ENCODE measurements at places on chromosomes 2 and 18.

DNA sequence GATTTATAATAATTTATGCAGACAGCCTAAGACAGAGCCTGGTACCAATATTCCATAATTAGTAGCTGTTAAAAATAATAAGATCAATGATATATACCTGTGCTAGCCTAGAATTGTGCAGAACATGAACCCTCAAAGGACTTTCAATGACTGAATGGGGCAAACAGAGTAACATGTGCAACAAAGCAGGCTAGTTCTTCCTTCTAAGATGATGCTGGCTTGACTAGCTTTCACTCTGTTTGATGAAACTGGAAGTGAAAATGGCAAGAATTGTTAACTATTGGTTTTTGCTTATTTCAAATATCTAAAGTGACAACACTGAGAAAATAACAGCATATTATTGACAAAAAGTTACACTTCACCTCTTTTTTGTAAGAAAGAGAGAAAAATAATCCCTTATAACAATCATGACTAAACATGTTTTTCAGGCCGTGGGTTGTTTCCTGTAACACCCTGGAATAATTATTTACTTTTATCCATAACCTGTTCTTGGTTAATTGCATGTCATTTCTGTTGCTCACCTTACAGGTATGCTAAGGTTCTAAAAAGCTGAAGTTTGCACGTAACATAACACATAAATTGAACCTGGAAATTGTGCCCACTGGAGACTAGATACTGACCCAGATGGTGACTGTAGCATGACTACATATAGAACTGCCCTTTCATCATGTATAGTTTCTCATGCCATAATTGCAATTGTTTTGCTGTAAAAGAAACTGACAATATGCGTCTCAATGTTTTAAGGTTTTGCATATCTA lies 108.7 kb downstream of the C18orf54 start:
- DNase-seq, result no peak

GRCh38 chr18:13163167-13163927 lies 55.2 kb upstream of the LDLRAD4 start:
- no peak for DNase-seq

DNA sequence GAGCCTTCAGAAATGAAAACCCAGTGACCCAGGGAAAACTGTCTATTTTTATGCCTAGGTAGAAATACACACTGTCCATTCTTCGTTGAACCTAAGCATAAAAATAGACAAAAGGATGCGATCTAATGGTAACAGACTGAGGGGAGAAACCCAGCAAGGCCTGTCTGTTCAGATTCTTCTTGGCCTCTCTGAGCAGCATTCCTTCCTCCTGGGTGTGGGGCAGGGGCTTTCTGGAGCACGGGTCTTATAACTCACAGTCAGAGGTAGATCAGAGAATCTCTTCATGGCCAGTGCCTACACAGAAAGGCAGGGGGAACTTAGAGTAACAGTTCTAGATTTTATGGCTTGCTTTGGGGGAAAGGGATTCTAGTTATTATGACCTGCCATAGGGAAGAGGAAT lies 56.0 kb downstream of the PKDCC start:
- DNase-seq, result no peak

DNA sequence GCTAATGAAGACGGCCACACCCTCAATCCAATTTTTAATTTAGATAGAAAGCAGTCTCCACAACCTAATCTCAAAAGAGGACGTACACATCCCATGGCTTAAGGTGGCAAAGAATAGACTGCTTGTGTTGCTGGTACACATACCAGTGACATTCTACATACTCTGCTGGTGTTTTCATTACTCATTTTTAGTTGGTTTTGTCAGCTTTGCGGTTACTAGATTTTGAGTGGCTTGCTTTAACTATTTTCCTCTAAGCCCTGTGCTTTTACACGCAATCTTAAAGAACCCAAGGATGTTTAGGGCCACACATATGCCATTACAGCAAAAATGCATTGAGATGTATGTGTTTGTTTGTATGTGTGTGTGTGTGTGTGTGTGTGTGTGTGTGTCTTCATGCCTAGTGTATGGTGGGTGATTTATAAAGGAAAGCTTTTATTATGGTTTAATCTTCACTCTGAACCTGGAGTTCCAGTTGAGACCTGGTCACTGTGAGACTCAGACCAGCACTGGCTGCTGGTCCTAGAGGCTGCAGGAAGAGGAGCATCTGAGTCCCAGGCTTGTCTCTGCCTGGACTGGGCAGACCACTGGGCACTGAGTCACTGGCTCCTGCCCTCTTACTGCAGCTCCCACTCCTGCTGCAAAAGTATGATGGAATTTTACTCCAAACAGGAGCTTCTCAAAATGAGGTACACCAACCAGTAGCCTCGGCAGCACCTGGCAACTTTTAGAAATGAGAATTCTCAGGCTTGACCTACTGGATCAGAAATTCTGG lies 415.9 kb downstream of the NBAS start:
- DNase-seq, result no peak

GRCh38 chr2:55025627-55026026 lies 24.6 kb downstream of the RTN4 start:
- peak; percentile 13 for DNase-seq

GRCh38 chr2:230575642-230576324 lies 136.9 kb upstream of the CAB39 start:
- peak; percentile 52 for DNase-seq

- no peak for DNase-seq
These were observed 65.8 kb downstream of the EMILIN2 start for GRCh38 chr18:2912357-2913299.

DNA sequence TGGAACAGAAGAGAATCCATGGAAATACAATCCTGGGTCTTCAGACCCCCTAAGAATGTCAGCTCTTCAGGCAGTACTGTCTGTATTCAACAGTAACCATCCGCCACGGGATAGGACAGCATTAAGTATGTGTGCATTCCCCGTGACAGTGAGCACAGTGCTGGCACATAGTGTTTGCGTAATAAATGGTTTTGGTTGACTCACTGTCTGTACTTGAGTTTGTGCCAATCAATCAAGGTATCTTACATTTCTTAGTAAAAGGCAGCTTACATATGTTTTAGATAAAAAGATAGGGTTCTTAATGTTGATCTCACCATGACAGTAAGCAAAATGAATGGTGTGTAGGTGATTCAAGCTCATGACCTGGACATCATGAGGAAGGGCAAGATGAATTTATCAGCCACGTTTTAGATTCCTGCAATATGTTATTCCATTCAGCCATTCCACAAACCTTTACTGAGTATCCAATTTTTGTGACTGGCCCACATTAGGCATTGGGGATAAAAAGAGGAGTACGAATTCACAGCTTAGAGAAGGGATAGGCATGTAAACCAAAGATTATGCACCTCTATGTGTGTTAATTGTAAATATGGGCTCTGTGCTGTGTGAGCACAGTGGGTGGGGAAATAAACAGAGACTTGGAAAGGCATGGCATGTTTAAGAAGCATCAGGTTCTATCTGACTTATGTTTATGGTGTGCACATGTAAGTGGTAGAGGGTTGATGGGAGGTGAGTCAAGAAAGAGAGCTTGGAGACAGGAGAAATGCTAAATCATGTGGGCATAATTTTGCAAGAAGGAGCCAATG lies 258.8 kb downstream of the SLC8A1 start:
- no peak for DNase-seq

DNA sequence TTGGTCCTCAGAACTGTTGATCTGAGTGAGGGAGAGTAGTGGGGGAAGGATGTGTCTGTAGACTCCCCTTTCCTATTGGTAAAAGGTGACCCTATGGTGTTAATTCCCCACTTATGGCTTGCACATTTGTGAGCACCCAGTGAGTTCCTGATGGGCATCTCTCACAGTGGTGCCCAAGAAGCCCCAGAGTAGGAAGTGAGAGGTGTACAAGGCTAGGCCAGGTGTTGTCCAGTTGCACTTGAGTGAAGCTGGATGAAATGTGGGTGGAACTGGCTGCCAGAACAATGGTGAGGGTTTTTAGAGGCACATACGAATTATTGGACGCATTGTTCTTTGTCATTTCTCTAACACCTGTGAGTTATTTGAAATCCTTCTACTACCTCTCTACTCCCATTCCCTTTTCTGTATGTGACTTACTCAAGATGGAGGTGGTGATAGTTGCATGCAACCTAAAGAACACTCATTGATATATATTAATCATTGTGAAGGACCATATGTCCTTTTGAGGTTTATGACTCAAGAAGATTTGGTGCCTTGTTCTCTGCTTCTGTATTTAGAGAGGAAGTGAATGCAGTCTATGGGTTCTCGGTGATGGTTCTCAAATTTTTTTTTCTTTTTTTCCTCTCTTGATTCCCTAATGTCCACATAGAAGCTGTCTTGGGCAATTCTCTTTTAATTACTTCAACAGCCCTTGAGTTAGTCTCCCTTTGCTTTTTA lies 162.7 kb downstream of the FSHR start:
- DNase-seq, result no peak

DNA sequence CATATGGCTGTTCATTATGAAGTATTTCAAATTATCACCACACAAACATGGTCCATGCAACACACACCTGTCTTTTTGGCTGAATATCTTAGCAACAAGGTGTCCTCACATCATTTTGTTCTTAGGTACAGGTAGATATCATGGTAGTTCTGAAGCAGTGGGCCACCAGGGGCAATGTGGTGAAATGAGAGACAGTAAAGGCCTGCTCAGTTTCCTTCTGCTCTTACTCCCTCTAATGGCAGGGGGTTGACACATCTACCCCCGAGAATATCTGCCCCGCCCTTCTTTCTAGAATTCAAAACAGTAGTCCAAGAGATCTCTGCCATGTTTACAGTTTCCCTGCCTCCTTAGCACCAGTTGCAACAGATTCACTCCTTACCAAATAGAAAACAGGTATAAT lies 147.0 kb upstream of the KLHL14 start:
- peak; percentile 15 for DNase-seq

DNA sequence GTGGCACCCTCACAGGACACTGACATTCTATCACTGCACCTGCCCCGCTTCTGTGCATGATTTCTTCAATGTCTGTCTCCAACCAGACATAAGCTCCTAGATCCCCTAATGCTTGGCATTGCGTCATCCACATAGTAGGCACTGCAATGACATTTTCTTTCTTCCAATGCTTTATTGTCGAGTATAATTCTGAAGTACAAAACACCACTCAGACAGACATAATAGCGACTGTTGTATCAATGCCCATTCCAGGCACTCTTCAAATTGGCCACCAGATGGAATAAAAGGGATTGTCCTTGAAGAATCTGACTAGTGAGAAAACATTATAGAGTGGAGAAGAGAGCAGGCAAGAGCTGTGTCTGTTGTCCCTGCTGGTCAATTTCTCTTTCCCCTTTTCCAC lies 89.0 kb downstream of the LPIN1 start:
- DNase-seq, result no peak

DNA sequence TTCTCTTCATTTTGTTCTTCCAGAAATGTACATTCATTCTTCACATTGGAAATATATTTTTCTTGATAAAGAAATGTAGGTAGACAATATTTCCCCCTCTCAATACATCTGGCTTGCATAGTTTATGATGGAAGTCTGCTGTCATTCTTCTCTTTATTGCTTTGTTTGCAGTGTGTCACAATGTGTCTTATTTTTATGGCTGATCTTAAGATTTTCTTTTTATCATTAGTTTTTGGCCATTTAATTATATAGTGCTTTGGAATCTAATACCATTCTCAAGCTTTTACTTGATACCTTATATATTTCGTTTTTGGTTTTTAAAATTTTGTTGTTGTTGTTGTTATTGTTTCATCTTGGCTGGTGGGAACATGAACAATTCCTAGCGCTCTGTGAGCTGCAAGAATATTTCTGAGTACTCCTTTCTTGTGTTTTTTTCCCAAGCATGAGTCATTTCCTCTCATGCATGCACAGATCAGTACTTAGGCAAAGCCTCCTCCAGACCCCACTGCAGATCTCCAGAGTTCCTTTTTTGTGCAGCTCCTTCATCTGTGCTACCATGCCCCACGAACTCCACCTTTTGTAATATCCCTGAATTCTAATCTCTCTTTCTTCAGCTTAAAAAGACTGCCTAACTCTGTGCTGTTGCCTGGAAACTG lies 13.7 kb upstream of the MMADHC start:
- DNase-seq, result no peak

- no peak for DNase-seq
These were observed 20.7 kb downstream of the B3GNT2 start for GRCh38 chr2:62216616-62217015.

- DNase-seq, result no peak
These were observed 125.1 kb downstream of the ATL2 start for GRCh38 chr2:38251940-38252339.

GRCh38 chr2:19611491-19612332 lies 253.3 kb upstream of the OSR1 start:
- no peak for DNase-seq

DNA sequence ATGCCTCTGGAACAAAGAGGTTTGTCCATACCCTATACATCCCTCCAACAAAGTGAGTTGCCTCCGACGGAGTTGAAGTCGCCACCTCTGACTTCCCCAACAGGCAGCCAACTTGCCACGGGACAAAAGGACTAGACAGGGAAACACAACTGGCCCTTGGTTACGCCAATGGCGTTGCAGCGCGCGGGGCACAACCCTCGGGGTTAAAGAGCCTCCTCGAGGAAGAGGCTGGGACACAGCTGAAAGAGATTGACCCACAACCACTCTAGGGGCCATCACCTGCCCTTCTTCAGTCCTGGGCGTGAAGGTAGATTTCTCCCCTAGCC lies 545 bp downstream of the GTF3C2 start:
- DNase-seq, result peak; percentile 57

DNA sequence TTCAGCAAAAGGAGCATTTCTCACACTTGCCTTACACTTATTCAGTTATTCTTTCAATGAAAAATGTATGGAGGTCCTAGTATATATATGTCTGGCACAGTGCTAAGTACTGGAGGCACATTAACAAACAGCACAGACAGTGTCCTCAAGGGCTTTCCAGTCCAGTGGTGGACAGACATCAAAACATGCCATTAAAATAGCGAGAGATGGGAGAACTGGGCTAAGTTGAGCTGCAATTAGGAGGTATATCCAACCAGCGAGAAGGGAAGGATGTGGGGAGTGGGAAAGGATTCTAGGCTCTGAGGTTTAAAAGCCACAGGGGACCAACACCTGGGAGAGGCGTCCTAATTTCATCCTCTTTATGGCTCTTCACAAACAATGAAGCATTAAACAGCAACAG lies 127.5 kb upstream of the TTC39C start:
- no peak for DNase-seq

- no peak for DNase-seq
These were observed 328.9 kb downstream of the TDRD15 start for GRCh38 chr2:21452678-21453077.

Data from activated CD4-positive, alpha-beta T cell treated with anti-CD3 and anti-CD28 coated beads, Interleukin-2, Interleukin-4, amounts not matched to agents 100 ng/mL and 50 ng/mL, durations not matched to agents 16 hours and 8 hours (primary cell).